ENCODE measurements at places on chromosomes 3 and 15.

- DNase-seq, result no peak
- no peaks in the 10 kb centered on the region for H3K4me1 ChIP-seq
- peaks cover 2% of the 10 kb centered on the region for H3K36me3 ChIP-seq
- H3K4me3 ChIP-seq, result no peak overlapping the region
- no peaks in the 10 kb centered on the region for H3K27me3 ChIP-seq
Observed at GRCh38 chr3:164155400-164155799, 922.9 kb downstream of the SI start.

DNA sequence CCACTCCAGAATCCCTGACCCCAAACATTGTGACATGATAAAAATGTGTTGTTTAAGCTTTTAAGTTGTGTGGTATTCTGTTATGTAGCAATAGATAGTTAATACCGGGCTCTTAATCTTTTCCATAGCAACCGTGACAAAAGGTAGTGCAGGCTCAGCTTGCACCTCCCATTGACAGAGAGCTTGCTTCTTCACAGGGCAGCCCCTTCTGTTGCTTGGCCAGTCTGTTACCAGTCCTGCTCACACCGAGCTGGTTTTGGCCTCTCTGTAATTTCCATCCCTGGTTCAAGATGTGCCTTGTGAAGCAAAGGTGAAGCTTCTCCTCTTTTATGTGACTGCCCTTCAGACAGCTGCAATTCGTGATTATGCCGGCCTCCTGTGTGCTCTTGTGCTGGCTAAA is 86.9 kb downstream of the CRYGS start:
- H3K27me3 ChIP-seq, result peaks cover 41% of the 10 kb centered on the region
- no peak overlapping the region for H3K4me3 ChIP-seq
- DNase-seq, result no peak
- no peaks in the 10 kb centered on the region for H3K4me1 ChIP-seq
- H3K27ac ChIP-seq, result no peak overlapping the region

DNA sequence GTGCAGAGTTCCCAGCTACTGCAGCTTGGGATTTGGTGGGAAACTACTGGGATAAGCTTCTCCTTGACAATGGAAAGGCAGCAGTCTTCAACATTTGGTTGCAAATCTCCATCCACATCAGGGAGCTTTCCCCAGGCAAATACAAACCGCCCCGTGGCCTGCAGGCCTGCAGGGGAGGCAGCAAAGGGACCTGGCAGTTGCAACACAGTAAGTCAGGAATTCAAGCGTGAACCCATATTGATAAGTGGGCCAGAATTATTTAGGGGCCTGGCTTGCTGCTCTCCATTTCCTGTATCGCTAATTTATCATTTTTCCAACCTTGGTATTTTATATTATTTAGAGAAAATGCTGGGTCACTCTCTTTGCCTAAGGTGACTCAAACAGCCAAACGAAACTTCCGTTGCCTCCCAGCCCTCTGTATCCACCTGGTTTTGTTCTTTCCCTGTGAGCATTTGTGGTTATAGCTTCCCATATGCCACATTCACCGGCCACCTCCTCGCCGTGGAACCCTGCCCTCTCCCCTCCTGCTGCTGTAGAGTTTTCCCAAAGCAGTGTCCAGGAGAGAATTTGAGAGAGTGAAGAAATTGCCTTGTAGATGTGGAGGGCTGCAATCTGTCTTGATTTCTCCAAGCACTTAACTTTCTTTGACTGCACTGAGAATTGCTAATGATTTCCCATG is 34.8 kb downstream of the B3GALNT1 start:
- no peak overlapping the region for H3K27ac ChIP-seq
- H3K27me3 ChIP-seq, result no peaks in the 10 kb centered on the region
- no peak for DNase-seq
- no peaks in the 10 kb centered on the region for H3K36me3 ChIP-seq
- H3K4me3 ChIP-seq, result no peak overlapping the region

GRCh38 chr15:65818927-65819562 is 27.0 kb upstream of the DENND4A start:
- H3K4me3 ChIP-seq, result no peak overlapping the region
- H3K27ac ChIP-seq, result no peak overlapping the region
- H3K4me1 ChIP-seq, result peaks cover under 1% of the 10 kb centered on the region

DNA sequence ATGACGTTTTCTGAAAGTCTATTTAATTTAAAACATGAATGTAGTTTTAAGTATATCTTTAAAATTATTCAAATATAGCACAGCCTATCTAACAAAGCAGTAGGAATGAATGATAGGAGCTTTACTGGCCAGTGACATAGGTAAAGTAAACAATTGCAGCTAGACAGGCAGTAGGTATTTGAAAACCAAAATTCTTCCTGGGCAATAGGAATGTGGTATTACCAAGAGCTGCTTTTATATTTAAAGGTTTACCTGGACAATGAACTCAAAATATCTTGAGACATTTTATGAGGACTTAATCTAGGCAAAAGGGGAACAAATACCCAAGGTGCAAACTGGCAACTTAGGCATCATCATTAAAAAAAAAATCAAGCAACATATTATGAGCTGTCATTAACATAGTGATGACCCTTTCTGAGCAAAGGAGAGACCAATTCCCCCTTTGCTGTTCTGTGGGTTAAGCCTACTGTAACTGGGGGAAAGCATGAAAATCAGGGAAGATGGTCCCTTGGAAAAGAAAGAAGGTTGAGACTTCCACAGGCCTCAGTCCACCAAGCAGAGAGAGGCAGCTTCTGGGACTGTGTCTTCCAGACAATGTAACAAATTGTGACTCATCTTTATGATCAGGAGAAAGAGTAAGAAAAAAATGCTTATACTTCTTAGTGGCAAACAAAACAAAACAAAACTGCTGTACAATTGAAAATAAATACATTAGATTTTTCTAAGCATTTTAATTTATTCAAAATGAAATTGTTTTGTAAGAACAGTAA is 12.9 kb downstream of the ISL2 start:
- peaks cover 8% of the 10 kb centered on the region for H3K36me3 ChIP-seq
- H3K4me3 ChIP-seq, result no peak overlapping the region
- peaks cover 8% of the 10 kb centered on the region for H3K4me1 ChIP-seq
- DNase-seq, result no peak

DNA sequence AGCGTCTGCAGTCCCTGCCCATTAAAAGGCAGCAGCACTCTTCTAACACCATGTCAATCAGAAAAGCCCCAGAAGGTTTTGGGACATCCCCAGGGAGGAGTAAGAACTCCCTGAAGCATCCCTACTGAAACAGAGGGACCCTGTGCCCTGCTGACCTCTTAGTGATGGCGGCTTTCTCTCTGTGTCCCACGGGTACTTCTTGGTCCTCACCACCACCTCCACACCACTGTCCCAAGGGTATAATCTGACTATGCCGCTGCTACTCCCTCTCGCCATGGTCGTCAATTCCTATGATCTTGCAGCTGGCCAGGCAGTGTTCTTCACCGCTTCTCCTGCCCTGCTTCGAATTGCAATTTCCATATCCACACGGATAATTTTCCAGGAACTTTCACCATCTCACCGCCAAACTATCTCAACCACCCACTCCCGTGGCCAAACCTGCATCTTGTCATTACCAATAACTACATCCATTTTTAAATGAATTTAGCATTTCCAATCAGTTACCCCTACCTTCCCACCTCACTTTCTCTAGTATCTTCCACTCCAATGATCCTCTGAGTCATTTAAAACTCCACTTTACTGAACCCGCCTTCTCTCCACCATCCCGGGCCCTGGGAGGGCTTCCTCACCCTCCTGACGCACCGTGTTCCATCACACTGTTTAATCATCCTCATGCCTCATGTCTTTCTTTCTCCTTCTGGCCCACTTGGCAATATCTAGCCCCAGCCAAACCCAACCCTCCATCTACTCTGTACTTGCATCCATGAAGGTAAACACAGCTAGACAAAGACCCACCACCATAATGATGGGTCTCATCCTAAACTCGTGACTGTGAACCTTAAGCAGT is 23.7 kb downstream of the PRR23E start:
- no peak overlapping the region for H3K27ac ChIP-seq
- no peak for DNase-seq
- H3K4me1 ChIP-seq, result no peaks in the 10 kb centered on the region
- H3K27me3 ChIP-seq, result peaks cover 25% of the 10 kb centered on the region
- no peak overlapping the region for H3K4me3 ChIP-seq
- H3K36me3 ChIP-seq, result no peaks in the 10 kb centered on the region

DNA sequence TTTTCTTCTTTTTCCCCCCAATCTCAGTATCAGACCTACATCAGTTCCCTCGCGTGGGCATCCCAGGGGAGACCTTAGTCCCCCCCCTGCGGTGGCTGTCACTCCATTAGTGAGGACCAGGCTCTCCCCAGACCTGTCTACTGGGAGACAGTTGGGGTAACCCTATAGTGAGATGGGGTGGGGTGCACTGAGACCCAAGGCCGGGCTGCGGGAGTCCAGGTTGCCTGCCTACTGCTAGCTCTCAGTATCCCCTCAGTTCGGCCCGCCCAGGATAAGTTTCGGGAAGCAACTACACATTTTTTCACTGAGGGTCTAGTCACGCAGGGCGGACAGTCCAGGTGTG is 671 bp upstream of the DCUN1D1 start:
- H3K36me3 ChIP-seq, result no peaks in the 10 kb centered on the region
- peak overlapping the region; percentile 72 for H3K4me3 ChIP-seq
- no peaks in the 10 kb centered on the region for H3K27me3 ChIP-seq
- peaks cover 15% of the 10 kb centered on the region for H3K4me1 ChIP-seq

DNA sequence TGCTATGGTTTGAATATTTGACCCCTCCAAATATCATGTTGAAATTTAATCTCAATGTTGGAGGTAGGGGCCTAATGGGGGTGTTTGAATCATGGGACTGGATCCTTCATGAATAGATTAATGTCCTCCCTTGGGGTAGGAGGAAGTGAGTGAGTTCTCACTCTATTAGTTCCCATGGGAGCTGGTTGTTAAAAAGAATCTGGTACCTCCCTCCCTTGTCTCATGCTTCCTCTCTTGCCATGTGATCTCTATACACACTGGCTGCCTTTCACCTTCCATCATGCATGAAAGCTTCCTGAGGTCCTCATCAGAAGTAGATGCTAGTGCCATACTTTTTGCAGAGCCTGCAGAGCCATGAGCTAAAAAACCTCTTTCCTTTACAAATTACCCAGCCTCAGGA is 177.7 kb upstream of the MCTP2 start:
- peaks cover 34% of the 10 kb centered on the region for H3K27me3 ChIP-seq
- DNase-seq, result no peak
- H3K36me3 ChIP-seq, result no peaks in the 10 kb centered on the region
- no peaks in the 10 kb centered on the region for H3K4me1 ChIP-seq
- H3K4me3 ChIP-seq, result no peak overlapping the region

DNA sequence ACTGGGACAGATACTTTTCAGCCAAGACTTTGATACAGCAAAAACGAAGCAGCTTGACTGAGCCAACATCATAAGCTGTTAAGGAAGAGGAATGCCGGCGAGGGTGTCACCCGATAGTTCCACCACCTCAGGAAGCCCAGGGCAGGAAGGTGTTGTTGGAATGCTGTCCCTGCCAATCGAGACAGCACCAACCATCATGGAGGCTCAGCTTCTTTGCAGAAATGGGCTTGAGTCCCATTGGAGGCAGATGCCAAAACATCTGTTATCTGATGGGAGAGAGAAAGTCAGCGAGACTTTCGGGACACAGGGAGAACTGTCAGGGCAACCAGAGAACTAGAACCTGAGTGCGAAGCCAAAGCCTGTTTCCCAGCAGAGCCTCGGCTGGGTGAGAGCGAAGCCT is 50.7 kb downstream of the CA12 start:
- H3K4me3 ChIP-seq, result no peak overlapping the region
- H3K4me1 ChIP-seq, result no peaks in the 10 kb centered on the region
- no peak for DNase-seq
- H3K36me3 ChIP-seq, result no peaks in the 10 kb centered on the region
- H3K27ac ChIP-seq, result no peak overlapping the region

- H3K36me3 ChIP-seq, result no peaks in the 10 kb centered on the region
- peaks cover 8% of the 10 kb centered on the region for H3K27me3 ChIP-seq
- H3K27ac ChIP-seq, result no peak overlapping the region
- no peak overlapping the region for H3K4me3 ChIP-seq
- H3K4me1 ChIP-seq, result no peaks in the 10 kb centered on the region
- DNase-seq, result no peak
Observed at GRCh38 chr3:53795176-53795575, 51.0 kb downstream of the CHDH start.

- peaks cover 33% of the 10 kb centered on the region for H3K27me3 ChIP-seq
- no peaks in the 10 kb centered on the region for H3K4me1 ChIP-seq
- no peak overlapping the region for H3K4me3 ChIP-seq
Observed at GRCh38 chr15:92000709-92001108, 147.2 kb downstream of the SLCO3A1 start.

DNA sequence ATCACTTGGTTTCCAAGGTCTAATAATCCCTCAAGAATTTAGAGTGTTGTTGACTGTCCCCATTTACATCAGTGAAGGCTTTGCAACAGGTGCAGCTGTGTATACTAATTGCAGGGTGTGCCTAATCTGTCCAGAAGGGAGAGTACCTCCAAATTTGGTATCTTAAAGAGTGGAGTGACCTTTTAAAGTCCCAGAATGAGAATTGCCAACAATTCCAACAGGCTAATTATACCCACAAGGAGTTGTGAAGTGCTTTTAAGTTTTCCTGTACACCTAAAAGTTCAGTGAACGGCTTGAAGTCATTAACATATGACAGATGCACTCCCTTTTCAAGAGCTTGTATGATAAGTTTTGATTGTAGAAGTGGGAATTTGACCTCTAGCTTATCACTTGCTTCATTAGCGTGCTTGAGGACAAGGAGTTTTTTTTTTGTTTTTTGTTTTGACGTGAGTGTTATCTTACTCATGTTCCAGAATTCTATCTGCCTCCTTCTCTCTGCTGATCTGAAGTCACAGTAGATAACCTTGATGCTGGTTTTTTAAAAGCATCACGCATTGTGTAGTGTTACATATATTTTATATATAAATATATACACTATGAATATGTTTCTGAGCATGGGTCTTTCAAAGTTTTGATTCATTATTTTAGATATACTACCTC is 26.3 kb downstream of the CDIN1 start:
- H3K27me3 ChIP-seq, result no peaks in the 10 kb centered on the region
- peaks cover 14% of the 10 kb centered on the region for H3K4me1 ChIP-seq
- H3K36me3 ChIP-seq, result no peaks in the 10 kb centered on the region

DNA sequence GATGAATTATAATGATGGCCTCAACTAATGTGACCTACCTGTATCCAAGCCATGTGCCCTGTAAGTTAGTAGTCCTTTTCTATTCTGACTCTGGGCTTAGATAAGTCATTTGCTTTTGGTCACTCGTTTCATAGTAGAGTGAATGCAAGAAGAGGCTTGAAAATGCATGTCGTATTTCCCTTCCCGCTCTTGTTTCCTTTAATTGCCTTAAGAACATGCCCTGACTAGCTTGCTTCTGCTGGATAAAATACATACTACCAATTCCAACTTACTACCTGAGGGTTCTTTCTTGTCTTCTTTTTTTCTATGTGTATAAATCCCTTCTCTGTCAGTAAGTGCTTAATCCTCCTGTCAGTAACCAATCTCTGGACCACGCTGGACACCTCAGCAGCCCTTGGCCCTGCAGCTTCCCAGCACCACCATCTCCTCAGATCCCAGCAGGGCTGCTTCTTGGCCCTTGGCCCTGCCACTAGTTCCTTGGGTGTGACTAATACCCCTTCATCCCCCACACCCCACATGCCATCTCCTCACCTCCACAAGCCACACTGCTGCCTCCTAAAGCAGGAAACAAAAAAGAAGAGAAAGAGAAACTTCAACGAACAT is 771.7 kb downstream of the IGSF11 start:
- H3K27me3 ChIP-seq, result no peaks in the 10 kb centered on the region
- no peak for DNase-seq
- no peak overlapping the region for H3K27ac ChIP-seq
- no peaks in the 10 kb centered on the region for H3K4me1 ChIP-seq

- no peaks in the 10 kb centered on the region for H3K27me3 ChIP-seq
- H3K4me1 ChIP-seq, result peaks cover 1% of the 10 kb centered on the region
- H3K4me3 ChIP-seq, result no peak overlapping the region
- H3K27ac ChIP-seq, result no peak overlapping the region
- peaks cover 1% of the 10 kb centered on the region for H3K36me3 ChIP-seq
Observed at GRCh38 chr3:112847692-112848091, 1.0 kb upstream of the CD200R1L start.

- H3K27me3 ChIP-seq, result no peaks in the 10 kb centered on the region
- DNase-seq, result no peak
- peaks cover 3% of the 10 kb centered on the region for H3K36me3 ChIP-seq
- peaks cover 8% of the 10 kb centered on the region for H3K4me1 ChIP-seq
Observed at GRCh38 chr15:36696196-36696595, 116.8 kb downstream of the CDIN1 start.
